ENCODE measurements at places on chromosomes 3 and 15.

GRCh38 chr3:187051724-187052366 lies 87.5 kb downstream of the RPL39L start:
- no peak for DNase-seq

- DNase-seq = no peak
Measured at GRCh38 chr15:33132722-33133345, 61.7 kb downstream of the FMN1 start.

DNA sequence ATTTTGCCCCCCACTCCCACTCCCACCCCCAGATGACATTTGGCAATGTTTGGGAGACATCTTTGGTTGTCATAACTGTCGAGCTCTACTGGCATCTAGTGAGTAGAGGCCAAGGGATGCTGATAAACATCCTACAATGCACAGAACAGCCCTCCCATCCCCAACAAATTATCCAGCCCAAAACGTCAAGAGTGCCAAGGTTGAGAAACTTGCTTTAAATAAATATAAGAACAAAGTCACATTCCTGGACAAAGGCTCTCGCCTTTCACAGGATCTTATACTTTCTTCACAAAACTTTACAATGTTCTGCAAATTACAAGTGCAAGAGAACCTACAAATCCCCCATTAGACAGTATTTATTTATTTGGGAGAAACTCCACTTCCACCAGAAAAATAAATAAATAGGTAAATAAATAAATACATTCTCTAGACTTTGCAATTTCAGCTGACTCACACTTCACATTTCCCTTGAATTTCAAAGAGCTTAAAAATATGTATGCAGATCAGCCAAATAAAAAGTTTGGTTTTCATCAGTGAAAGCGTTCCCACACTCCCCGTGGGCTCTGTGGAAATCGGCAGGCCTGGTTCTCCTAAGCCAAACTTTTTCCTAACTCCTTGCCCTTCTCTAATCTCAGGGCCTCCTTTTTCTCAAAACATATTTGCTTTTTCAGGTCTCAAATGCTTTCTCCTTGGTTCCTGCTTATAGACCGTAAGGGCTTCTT lies 12.7 kb upstream of the CPA3 start:
- no peak for DNase-seq

DNA sequence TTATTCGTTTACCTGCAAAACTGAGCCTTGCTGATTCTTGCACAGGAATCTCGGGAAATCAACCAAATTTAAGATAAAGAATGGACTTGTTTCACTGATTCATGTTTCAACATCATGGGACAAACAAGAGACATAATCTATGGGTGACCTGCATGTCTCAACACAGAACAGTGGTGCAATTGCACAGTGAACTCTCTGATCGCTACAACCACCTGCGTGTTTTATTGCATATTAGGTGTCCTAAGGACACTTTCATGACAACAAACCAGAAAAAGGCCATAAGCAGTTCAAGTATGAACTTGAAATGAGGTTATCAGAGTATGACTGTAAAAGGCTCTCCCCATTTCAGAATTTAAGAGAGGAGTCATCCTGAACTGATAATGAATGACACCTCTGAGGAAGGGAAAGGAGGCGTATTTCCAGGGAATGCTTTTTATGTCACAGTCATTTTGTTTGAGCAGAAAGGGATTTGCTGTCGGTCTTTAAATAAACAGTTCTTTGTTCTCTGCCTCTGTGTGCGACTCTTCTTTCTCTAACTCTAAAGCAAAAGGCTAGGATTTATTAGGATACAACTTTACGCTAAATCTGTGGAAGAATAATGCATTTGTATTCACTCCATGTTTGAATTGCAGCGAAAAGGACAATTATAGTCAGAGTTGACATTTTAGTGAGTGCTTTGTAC lies 167.2 kb downstream of the RBMS3 start:
- DNase-seq = no peak

- DNase-seq = no peak
Measured at GRCh38 chr15:52102463-52102862, 10.1 kb downstream of the BCL2L10 start.

DNA sequence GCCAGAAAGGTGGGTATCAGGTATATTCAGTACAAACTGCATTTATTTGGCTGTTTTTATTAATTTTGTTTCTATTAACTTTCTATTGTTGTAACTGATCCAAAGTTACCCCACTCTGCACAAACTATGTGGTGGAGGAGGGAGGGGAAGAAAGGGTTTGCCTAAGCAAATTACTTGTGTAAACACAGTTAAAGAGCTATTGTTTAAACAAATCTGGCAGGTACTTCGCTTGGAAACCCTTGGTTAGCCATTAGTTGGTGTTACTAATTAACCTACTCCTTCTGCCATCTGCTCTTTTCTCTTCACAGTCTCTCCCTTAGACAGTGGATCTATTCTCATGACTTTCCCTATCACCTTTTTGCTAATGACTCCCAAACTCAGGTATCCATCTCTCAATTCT lies 328.4 kb upstream of the NECTIN3 start:
- no peak for DNase-seq

DNA sequence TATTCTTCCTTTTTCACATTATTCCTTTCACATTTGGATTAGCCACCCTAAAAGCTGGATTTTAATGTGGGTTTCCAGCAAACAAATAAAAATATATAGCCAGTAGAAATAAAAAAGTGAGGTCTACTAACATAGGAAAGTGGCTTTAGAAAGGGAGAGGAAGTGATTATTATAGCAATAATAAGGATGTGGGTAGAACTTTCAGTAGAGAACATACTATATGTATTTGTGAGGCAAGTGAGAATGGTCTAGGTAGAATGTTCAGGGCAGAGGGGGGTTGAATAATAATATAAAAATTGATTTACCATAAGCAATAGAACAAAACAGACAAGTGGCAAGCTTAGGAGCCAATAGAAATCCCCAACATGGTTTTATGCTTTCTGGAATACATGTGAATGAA lies 88.6 kb downstream of the NR1I2 start:
- DNase-seq = no peak

- no peak for DNase-seq
Measured at GRCh38 chr15:35605764-35606449, 59.9 kb upstream of the DPH6 start.

- no peak for DNase-seq
Measured at GRCh38 chr3:192864941-192865340, 52.7 kb downstream of the MB21D2 start.

DNA sequence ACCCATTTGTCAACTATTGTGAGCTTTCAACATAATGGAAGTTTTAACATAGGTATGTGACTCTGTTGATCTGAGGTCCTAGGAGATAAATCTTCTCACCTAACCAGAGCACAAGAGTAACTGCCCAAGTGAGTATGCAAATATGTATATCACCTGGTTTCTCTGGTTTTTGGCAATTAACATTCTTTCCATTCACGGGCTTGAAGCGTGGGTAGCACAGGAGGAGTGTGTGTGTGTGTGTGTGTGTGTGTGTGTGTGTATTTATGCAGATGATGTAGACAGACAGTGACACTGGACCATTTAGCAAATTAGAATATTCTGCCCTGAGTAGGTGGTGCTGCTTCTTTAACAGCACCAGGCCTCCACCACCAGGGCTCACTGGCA lies 15.0 kb downstream of the EPHB1 start:
- no peak for DNase-seq
